Activated CD8-positive, alpha-beta memory T cell treated with anti-CD3 and anti-CD28 coated beads, Interleukin-2, amount 10 ng/mL, durations not matched to agents 7 days and 5 days (primary cell): ENCODE measurements at places on chromosomes 1 and 21. TPM values are rescaled to one million over a fixed set of nuclear protein-coding genes. Genes with fewer than 3 reads are reported as not detected.

TSSK3 gene
- total RNA-seq, result 0.70 TPM

C21orf91 gene
- 88.7 TPM for total RNA-seq

ARTN gene
- total RNA-seq, result not detected

TACSTD2 gene
- total RNA-seq, result not detected

ACTN2 gene
- total RNA-seq, result not detected

HSD3B1 gene
- total RNA-seq, result not detected

DNA sequence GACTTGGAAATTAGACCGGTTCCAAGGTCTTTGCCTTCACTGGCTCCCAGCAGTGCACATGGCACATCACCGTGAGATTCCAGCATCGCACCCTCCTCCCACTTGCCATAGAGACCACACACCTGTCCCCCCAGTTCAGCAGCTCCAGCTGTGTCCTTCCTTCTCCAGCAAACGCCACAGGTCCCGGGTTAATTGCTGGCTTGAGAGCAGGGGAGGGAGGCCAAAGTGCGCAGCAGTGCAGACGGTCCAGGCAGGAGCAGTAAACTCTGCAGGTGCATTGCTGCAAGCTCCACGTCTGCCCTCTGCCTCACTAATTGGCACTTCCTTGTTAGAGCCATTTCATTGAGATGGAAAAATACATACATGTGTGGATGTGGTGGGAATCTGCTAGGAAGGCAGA, 65.3 kb downstream of the KLHDC7A start:
- no peak for DNase-seq

DNA sequence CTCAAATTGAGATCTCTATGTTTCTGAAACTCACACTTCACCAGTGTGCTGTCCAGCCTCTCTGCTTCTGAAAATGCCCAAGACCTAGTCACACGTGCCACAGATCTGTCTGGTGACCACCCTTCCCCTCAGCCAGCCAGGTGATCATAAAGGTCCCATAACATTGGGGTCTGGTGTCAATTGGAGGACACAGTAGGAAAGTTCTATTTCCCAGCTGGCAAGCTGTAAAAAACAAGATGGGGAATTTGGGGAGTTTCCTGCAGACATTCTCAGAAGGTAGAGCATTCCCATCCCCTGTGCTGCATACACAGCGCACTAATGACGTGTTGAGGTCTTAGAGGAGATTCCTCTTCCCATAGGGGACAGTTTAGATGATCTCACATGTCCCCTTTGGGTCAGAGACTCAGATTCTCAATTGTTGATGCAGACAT, 50.1 kb downstream of the RPS6KA1 start:
- DNase-seq, result no peak

GRCh38 chr21:31132574-31133242, 94.4 kb upstream of the KRTAP19-8 start:
- peak; percentile 82 for DNase-seq

GRCh38 chr1:153494976-153495535, 34.6 kb upstream of the S100A7 start:
- DNase-seq, result peak; percentile 78

DNA sequence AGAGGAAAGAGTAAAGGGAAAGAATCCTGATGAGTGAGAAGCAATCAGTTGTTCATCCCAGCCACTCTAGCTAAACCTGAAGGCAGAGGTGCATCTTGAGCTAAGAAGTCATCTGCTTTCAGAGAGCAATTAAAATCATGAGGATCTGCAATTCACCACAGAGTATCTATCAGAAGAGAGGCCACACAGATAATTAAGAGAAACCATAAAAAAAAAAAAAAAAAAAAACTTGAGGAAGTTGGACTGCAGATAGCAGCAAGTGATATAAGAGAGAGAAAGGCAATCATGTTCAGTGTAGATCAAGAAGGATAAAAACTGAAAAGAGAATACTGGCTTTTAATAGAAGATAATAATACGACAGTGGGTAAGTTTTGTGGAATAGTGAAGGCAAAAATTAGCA, 17.7 kb downstream of the FOXJ3 start:
- no peak for DNase-seq

- DNase-seq, result no peak
Observed at GRCh38 chr1:116408803-116409720, 36.0 kb downstream of the ATP1A1 start.

- no peak for DNase-seq
Observed at GRCh38 chr1:22253012-22253790, 110.3 kb upstream of the WNT4 start.

DNA sequence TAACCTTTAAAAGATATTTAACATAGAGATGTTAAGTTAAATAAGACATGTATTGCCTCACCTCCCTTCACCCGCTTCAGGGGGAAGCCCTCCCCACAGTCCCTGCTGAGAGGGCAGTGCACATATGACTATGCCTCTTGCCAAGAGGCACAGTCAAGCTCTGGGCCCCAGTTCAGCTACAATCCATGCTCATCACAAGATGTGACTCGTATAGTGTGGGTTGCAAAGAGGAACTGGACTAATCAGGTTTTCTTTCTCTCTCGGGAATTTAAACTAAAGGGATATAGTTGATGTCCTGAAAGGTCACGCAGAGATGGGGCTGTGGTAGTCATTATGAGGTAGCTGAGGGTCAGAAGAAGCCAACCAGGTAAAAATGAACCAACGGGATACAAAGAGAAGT, 35.6 kb downstream of the LYST start:
- DNase-seq, result peak; percentile 58

DNA sequence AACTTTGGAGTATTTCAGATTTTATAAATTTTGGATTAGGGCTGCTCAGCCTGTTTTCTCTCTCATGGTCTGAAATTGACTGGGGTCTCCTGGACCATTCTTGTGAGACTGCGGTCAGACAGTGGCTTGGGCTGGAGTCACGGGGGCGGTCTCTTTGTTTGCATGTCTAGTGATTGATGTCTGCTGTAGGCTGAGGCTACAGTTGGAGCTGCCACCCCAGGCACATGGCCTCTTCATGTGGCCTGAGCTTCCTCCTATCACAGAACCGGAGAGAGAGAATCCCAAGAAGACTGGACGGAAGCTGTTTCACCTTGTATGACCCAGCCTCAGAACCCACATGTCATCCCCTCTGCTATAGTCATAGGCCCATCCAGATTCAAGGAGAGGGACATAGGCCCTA, 96.1 kb downstream of the NID1 start:
- no peak for DNase-seq

GRCh38 chr21:35991131-35991530, 69.2 kb downstream of the SETD4 start:
- no peak for DNase-seq

- DNase-seq, result no peak
Observed at GRCh38 chr21:15309022-15309590, 244.3 kb upstream of the NRIP1 start.

- no peak for DNase-seq
Observed at GRCh38 chr1:62040973-62041372, 153.7 kb upstream of the L1TD1 start.

- DNase-seq, result no peak
Observed at GRCh38 chr1:205456868-205457745, 1.3 kb upstream of the BLACAT1 start.

- DNase-seq, result no peak
Observed at GRCh38 chr1:176315519-176316220, 108.6 kb upstream of the COP1 start.

DNA sequence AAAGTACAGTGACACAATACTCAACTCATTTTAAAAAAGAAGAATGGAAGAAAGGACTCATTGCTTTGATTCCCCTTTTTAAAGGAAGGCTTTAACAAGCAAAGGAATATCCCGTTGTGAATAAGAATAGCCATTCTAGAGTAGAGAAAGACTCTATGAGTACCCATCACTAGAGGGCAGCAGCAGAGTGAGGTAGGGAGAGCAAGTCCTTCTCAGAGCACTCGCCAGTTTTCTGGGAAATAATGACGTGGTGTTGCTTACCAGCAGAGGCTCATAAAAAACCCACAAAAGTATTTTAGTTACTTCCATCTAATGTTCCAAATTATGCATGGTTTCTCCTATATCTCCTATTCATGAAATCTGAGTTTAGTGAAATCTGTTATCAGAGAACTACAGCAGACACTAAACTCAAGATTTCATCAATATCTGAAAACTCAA, 74.6 kb downstream of the USP24 start:
- peak; percentile 86 for DNase-seq

GRCh38 chr1:70003211-70003908, 202.0 kb downstream of the LRRC40 start:
- DNase-seq, result no peak

- no peak for DNase-seq
Observed at GRCh38 chr1:12168451-12169160, 1.8 kb downstream of the TNFRSF1B start.

- DNase-seq, result no peak
Observed at GRCh38 chr1:67818725-67819301, 14.5 kb downstream of the GNG12 start.

DNA sequence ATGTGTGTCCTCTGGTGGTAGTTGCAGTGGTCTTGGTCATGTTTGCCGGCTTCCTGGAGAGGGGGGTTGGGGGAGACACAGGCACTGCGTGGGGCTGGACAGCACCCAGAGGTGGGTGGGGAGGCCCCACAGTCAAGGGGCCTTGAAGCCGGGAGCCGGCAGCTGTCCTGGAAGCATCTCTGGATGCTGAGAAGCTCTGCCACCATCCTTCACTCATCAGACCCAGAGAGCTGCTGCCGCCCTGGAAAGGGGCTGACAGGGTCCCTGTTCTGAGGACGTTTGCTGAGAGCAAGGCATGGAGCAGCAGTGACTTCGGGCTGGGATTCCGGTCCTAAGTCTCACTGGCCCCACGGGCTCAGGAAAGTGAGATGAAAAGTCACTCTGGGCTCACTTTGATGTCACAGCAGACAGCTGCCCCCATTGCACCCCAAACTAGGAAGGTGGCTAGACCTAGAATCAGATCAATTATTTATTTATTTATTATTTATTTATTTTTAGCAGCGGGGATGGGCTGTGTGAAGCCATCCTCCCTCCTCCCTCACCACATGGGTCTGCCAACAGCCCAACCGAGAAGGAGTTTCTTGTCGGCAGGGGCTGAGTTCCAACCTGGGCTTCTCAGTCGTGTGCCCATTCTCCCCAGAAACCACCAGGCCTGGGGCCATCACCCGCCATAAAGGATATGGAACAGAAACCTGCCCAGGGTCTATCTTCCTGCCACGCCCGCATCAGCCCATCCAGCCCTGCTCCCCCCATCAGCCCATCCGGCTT, 547.4 kb downstream of the PTPRU start:
- peak; percentile 29 for DNase-seq

DNA sequence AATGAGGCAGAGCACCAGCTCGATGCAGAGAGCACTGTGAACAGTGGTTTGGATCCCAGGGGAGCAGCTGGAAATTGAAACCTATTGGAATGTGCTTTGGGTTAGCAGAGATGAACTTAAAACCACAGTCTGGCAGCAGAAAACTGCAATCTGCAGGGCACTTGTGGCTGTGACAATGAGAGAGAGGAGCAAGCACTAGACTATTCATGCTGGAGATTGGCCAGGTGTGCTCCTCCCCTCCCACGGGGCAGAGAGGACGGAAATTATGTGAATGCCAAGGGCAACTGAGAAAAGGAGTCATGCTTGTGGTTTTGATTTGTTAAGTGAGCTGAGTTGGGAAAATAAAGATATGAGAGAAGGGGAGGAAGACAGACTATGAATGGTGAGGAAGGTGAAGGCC, 38.1 kb downstream of the HSD3B2 start:
- no peak for DNase-seq

DNA sequence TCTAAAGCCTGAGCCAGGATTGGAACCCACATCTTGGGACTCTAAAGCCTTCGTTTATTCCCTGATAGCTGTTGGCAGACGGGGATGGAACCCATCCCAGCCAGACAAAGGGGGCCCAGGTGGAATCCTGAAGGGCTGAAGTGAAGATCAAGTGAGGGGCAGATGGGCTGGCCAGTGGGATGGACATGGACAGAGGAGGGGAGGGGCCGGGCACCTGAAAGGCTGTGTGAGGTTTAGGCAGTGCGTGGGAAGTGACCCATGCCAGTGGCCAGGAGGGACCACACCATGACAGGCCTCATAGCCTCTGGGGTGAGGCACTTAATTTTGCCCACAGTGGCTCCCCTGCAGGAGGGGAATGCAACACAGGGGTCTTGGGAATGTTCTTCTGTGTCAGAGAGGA, 44.6 kb upstream of the DMRTB1 start:
- no peak for DNase-seq
